ENCODE measurements at places on chromosomes 7 and 10.
A peak's percentile ranks its signal among the peaks of the same experiment; 100 is the strongest.

GRCh38 chr10:77620731-77621130 lies 16.9 kb downstream of the KCNMA1 start:
- DNase-seq = no peak

DNA sequence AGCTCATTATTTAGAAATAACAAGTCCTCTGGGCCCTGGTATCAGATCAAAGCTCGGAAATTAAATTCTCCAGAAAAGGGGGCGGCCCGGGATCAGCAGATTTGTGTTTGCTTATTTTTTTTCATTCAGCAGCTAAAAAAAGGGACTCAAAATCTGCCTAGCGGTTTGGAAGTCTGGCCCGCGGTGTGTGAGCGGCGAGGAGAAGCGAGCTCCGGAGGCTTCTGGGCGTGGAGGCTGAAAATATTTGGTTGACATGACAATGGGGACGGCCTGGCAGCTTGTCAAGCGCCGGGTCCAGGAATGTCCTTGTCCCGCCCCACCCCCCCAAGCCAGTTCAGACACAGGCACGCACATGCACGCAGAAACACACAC lies 43.4 kb downstream of the FOXL3 start:
- peak; percentile 10 for DNase-seq

- no peak for DNase-seq
Measured at GRCh38 chr7:11830582-11831155, 1.3 kb downstream of the THSD7A start.

- DNase-seq = no peak
Measured at GRCh38 chr7:87476179-87476557, 688 bp upstream of the ABCB4 start.

GRCh38 chr10:3057946-3058345 lies 9.4 kb upstream of the PFKP start:
- DNase-seq = no peak

- no peak for DNase-seq
Measured at GRCh38 chr10:60315311-60315710, 74.4 kb downstream of the ANK3 start.

DNA sequence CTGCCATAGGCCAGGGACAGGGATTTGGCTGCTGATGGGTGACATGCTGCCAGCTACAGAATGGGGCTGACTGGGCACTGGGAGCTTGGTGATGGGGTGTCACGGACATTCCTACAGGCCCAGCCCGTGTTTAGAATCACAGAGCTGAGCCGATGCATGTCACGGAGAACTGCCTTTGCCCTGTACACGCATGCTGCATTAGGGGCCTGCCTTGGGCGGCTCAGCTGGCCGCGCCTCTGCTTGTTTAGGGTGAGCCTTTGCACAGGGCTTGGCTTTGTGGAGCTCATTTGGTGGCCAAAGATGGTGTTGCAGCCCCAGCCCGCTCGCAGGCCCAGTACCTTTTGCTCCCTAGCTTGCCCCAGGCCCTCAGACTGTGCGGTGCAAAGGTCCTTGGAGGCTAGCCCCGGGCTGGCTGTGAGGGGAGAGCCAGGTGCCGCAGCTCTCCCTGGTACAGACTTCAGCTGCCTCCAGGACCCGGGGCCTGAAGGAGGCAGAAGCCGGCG lies 108.4 kb upstream of the BTBD16 start:
- peak; percentile 70 for DNase-seq

- DNase-seq = no peak
Measured at GRCh38 chr7:27647046-27647445, 15.6 kb downstream of the HIBADH start.

GRCh38 chr10:124321433-124322089 lies 97.2 kb downstream of the OAT start:
- no peak for DNase-seq

- no peak for DNase-seq
Measured at GRCh38 chr10:71084818-71085126, 127.6 kb upstream of the UNC5B start.

DNA sequence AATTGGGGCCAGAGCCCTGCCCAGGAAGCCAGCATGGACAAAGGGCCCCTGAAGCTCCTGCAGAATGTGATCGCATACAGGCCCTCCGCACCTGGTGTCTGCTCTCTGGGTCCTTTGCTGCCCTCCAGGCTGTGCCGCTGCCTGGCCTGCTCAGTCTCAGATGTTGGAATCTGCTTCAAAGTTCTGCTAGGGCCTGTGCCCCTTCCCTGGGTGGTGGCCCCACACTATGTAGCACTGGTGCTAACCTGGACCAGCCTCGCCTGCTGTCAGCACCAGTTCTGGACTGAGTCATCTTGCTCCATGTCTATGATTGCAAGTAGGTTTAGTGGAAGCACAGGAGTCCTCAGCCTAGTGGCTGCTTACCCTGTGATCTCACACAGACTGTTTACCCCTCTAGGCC lies 6.3 kb downstream of the MAT1A start:
- DNase-seq = no peak

DNA sequence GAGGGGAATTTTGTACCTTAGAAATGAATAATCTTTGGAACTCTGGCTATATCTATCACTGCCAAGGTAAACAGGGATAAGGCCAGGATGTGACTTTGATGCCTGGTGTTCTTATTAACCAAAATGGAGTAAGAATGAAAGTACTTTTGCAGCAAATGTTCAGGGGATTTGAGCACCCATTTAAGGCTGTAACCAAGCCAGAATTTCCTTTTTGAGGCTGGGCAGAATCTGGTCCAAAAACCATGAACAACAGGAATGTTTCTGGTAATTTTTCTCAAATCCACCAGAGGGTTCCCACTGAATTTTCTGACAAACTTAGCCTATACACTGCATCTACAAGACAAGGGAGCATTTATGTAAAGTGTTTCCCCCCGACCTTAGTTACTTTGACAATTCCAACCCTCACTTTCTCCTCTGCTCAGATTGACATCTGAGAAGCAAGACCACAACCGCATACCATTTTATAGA lies 120.6 kb downstream of the BAMBI start:
- no peak for DNase-seq

DNA sequence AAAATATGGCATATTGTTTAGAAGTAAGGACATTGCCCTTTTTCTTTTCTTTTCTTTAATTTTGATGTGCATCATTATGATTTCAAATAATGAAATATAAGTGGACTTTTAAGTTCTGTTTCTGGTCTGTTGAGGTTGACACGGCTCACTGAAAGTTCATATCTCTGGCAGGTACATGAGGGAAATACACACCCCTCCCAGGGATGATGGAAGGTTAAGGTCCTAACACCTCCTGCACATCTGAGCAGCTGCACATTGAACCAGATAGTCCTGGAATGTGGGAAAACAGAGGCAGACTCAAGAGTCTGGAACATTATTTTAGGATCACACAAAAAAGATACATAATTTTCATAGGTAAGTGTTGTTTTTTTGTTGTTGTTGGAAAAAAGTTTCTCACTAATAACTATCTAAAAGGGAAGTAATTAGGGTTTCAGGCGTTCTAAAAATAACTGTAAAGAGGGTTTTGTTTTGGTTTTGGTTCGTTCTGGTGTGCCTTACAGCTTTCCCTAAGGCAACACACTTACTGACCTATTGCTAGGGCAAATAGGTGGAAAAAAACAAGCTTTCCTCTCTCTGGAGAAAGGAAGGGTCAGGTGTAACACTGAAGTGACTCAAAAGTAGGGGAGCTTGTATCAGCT lies 201.2 kb upstream of the PRKCQ start:
- DNase-seq = no peak

- no peak for DNase-seq
Measured at GRCh38 chr7:79927116-79927515, 207.5 kb upstream of the GNAI1 start.

DNA sequence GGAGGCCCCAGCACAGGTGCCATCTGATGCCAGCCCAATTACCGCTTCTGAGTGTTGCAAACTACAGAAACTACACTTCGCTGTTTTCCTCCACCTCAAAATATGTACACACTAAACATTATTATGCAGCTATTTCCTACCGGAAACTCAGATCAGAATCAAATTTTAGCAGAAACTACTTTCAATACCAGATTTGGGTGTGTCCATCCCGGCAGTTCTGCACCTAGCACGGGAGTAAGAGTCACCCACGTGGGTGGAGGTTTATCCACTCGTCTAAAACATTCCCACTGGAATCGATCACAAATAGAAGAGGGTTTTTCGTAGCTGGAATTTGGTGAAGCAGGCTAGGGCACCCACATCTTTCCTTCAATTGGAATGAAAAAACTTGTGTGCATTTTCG lies 214.4 kb upstream of the PRKCQ start:
- no peak for DNase-seq

GRCh38 chr7:55185941-55186609 lies 167.3 kb downstream of the EGFR start:
- DNase-seq = no peak

GRCh38 chr7:111864291-111864976 lies 302.1 kb upstream of the IMMP2L start:
- DNase-seq = no peak

- no peak for DNase-seq
Measured at GRCh38 chr10:43166880-43167497, 28.7 kb downstream of the CSGALNACT2 start.

DNA sequence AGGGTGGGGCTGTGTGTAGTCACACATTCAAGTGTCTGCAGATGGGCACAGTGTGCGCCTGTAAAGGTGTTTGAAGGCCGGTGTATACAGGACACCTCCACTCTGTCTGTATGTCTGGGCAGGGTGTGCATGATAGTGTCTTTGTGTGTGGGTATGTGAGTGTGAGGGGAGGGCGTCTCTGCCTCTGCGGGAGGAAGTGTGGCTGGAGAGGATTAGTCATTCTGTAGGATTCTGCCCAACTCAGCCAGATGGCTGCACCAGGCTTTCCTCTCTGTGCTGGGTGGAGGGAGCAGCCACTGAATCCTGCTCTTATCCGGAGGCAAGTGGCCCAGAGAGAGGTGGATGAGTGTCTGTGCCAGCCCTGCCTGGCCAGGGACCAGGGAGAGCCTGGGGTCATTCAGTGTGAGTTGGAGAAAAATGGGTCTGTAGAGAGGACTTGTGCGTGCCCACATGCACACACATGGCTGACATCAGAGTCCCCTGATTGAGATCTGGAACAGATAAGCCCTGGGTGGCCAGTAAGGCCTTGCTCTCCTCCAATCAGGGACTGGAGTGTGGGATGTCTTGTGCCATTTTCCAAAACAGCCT lies 1.7 kb downstream of the SFXN3 start:
- DNase-seq = peak; percentile 71

DNA sequence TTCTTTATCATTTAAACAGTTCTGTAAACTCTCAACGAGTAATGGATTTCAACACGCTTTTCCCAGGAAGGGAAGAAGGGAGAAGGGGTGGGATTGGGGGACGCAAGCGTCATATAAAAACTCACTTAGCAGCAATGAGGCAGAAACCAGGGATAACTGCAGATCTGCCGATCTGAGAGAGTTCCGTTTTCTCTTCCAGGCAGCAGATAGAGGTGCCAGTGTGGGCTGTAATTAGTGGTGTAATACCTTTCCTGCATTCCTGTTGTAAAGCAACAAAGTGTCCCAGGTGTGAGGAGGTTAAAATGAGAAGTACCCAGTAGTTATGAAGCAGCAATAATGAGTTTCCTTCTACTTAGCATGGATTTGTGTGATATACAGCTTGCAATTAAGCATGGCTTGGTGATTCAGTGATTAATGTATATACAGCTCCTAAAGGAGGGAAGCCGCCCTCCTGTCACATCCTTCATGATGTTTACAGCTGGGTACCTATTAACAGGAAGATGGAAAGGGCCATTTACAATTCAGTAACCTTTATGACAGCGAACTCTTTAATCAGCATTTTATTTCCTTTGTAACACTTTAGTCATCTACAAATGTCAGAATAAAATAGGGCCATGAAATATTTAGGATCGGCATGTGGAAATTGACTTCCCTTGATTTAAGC lies 271.9 kb downstream of the LRMDA start:
- no peak for DNase-seq

DNA sequence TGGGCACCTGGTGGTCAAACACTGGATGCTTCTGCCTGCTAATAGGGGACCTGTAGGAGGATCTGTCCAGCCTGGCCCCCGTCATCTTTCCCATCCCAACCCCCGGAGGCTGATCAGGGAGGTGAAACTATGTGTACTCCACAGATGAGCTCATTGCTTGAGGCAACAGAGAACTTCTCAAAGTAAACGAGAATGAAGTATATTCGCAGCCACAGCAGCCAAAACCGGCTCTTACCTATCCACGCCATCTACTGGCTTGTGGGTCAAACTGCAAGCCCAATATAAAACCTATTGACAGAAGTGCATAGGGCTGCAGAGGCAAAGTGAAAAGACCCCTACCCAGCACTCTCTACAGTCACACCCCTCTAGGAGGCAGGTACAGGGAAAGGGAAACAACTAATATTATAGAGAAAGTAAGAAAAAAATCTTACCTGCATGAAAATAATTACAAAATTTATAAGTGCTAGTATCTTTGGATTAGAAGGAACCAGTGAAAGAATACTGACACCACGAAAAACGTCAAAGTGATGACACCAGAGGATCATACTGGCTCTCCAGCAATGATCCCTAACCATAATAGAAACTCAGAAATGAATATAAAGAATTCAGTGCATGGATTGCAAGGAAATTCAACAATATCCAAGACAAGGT lies 973.5 kb downstream of the ANKRD7 start:
- DNase-seq = peak; percentile 45

- no peak for DNase-seq
Measured at GRCh38 chr7:43244784-43245183, 132.3 kb downstream of the HECW1 start.

DNA sequence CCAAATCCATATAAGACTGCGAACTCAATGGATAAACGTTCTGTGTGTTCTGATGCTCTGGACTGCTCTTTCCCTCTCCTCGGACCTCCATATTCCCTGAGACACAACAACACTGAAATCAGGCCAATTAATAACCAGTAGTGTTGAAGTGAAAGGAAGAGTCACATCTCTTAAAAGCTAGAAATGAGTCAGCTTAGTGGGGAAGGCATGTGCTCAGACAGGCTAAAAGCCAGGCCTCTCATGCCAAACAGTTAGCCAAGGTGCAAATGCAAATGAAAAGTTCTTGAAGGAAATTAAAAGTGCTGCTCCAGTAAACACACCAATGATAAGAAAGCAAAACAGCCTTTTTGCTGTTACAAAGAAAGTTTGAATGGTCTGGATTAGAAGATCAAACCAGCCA lies 29.3 kb downstream of the TNS3 start:
- no peak for DNase-seq

- DNase-seq = no peak
Measured at GRCh38 chr7:38123494-38123893, 54.6 kb upstream of the STARD3NL start.

DNA sequence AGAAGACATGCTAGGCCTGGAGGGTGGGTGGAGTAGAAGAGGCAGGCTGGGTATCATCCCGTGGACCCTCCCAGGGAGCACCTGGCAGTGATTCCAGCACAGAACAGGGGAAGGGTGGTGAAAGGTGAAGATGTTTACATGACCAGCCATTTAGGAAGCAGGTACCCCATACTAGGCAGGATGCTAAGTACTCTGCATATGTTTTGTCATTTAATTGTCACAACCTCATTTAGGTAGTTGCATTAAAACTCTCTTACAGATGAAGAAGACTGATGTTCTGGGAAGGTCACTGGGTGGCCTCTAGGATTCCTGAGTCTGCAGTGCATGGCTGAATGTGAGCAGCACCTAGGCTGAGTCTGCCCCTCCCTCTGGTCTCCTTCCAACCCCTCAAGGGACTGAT lies 15.2 kb downstream of the ITPRIP start:
- no peak for DNase-seq

Measured in glutamatergic neuron (in vitro differentiated cells).